ENCODE measurements at places on chromosomes 6 and 20.

DNA sequence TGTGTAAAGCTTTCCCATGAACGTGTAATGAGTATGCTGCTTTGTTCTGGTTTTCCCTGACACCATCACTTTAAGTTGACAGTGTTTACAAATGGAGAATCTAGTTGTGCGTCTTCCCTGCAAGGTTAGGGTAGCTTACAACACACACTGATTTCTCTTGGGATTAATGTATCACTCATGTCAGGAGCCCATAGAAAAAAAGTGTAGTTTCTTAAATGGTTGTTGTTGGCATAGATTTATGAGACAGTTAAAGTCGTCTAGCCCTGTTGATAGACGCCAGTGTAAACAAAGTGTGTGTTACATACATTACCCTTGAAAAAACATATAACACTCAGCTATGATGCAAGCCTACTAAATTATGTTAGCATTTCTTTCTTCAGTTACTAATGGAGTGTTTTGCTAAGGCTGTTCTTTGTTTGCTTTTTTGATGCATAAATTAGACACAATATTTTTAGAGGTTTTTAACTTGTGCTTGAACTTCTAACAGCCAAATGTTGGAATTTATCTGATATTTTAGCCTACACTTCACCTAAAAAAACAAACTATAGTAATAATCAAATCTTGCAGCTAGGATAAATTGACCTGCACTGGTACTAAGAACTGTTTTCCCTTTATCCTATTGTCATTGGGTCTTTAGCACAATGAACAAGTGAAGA is 88.6 kb downstream of the RNF217 start:
- no peak for DNase-seq

DNA sequence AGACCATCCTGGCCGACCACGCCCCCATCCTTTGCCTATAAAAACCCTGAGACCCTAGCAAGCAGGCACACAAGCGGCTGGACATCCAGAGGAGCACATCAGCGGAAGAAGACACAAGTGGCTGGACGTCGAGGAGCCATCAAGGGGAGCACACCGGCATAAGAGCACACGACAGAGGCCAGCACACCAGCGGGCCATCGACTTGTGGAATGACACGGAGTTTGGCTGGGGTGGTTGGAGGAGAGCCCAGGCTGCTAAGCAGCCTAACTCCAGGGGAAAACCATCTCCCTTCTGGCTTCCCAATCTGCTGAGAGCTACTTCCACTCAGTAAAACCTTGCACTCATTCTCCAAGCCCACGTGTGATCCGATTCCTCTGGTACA is 44.8 kb upstream of the BCLAF1 start:
- no peak for DNase-seq

GRCh38 chr6:44122801-44123200 is 4.5 kb downstream of the MRPL14 start:
- DNase-seq = no peak

DNA sequence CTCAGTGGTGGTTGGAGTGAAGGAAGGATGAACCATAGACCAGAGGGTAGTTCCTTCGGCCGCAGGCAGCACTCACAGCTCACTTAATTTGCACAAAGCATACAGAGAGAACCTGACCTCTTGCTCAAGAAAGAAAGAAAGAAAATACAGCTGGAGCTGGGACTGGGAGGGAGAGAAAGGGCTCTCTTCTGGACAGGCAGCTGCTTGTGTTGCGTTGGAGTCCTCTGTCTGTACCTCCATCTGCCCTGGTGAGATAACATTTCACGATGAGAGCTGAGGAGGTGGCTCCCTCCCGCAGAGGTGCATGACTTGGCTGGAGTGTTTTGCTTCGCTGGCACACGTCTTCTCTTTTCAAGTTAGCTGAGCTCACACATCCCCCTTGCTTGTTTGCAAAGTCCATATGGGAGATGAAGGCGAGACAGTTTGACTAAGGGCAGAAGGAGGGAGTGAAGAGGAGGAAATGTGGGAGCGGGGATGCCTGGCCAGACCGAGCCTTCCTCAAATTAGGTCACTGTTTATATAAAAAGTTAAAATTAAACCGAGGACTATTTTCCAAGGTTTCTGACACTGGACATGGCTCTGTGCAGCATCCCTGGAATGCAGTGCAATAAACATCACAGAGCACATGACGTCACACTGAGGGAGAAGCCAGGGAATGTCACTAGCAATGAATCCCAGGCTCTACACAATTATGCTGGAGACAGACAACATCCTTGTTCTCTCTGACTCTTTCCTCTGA is 359.4 kb downstream of the CD83 start:
- DNase-seq = peak; percentile 13

DNA sequence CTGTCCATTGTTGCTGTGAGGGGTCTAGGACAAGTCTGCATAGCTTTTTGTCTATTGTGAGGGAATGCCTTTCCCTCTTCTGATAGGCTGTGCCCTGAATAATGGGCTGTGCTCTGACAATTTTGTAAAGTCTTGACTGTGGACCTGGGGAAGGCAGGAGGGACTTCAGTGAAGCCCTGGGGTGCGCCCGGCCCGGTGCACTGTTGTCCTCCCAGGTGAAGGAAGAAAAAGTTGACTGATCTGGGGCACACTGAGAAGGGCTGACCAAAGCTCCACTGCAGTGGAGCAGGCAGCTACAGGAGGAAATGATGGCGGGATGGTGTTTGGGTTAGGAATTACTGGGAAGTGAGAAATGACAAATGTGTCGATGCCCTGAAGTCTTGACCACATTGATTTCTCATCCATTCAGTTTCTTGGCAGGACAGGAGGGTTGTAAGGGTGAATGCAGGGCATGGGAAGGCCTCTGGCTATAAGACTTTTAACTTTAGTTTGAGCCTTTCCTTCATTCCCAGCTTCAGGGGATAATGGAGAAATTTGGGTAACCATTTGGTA is 224.0 kb upstream of the CST7 start:
- DNase-seq = no peak
